ENCODE measurements at places on chromosomes 5 and 9.

GRCh38 chr9:89532478-89532877 is 34.6 kb upstream of the SEMA4D start:
- no peak for DNase-seq

GRCh38 chr5:66144834-66145390 is 812 bp downstream of the SREK1 start:
- DNase-seq, result no peak

DNA sequence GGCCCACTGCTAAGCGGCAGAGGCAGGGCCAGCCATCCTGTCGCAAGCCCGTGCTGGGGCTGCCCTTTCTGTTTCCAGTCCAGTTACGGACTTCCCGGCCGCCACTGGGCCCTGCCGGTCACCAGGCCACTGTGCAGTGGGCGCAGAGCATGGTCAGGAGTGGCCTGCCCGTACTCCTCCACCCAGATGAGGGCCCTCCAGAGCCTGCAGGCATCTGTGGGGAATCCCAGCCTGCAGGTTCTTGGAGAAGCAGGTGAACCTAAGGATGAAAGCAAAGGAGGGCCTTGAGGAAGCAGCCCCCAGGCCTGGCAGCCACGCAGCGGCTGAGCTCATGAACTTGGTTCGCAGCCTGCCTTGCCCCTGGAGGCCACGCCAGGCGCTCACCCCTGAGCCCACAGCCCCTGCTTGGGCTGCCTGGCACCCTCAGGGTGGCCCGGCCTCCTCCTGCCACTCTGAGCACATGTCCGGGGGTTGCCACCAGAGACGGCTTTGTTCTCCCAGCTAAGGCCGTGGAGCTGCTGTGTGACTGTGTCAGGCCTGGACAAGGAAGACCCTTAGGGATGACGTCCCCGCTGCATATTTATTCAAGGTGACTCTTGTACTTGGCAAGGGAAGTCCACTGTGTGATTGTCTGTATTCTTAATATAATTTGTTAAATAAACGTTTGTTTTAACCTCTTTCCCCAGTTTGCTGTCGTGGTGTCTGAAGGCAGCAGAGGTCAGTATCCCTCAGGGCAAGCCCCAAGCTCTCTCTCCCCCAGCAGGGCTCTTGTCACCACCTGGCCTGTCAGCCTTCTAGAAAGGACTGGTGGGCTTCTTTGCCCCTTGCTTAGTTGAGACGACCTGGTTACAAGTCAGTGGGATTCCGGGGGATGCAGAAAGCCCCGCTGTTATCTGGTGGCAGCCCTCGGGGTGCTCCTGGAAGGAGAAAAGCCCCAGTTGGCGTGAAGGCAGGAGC is 107.1 kb upstream of the LMX1B start:
- DNase-seq, result peak; percentile 19

- DNase-seq, result no peak
Measured at GRCh38 chr9:114061292-114061691, 16.8 kb downstream of the AMBP start.

DNA sequence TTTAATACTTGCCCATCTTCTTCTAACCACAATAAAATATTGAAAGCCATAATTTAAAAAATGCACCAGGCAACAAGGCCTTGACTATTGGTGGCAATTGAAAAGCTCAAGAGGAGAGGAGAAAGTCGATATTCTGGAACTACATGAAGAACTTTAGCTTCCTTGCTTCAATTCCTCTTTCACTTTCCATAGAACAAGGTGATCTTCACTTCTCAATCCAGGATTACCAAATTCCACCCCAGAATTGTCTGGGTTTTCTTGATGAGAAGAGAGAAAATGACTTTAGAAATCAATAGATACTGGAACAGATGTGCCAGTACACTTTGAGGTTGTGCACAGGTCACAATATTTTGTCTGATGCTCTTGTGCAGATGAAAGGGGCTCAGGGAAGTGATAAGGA is 52.2 kb downstream of the PTCD2 start:
- no peak for DNase-seq

- no peak for DNase-seq
Measured at GRCh38 chr5:123819833-123820232, 307.9 kb downstream of the CSNK1G3 start.

- no peak for DNase-seq
Measured at GRCh38 chr9:129449066-129449465, 171.8 kb downstream of the C9orf50 start.

DNA sequence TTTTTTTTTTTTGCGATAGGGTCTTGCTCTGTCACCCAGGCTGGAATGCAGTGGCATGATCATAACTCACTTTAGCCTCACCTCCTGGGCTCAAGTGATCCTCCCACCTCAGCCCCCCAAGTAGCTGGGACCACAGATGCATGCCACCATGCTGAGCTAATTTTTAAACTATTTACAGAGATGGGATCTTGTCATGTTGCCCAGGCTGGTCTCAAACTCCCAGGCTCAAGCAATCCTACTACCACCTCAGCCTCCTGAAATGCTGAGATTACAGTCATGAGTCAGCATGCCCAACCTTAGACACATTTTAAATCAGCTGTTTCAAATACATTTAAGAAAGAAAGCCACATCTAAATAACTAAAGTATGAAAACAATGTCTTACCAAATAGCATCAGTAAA is 439.0 kb downstream of the EBF1 start:
- no peak for DNase-seq

DNA sequence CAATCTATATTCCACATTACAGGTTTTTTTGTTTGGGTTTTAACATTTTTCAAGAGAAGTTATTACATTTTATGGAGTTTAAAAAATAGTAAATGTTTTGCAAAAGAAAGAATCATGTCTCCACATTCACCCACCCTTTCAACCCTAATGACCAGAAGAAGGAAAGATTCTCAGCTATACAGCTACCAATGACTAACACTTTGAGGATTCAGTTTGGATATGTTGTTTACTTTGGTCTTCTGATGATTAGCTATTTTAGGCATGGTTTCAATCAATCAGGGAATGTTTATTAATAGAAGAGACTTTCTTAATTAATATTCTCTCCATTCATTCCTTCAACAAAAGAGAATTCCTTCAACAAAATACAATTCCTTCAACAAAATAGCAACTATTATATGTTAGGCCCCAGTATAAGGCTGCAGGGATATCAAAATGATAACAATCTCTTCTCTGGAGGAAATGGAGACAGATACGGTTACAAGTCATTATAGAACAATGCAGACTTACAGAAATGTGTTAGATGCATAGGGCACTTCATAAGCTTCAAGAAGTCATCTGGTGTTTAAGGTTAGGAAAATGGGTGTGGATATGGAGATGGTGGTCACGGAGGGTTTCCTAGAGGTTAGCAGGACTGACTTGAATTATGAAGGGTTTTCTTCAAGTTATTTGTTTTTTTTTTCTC is 9.3 kb upstream of the NR3C1 start:
- no peak for DNase-seq

DNA sequence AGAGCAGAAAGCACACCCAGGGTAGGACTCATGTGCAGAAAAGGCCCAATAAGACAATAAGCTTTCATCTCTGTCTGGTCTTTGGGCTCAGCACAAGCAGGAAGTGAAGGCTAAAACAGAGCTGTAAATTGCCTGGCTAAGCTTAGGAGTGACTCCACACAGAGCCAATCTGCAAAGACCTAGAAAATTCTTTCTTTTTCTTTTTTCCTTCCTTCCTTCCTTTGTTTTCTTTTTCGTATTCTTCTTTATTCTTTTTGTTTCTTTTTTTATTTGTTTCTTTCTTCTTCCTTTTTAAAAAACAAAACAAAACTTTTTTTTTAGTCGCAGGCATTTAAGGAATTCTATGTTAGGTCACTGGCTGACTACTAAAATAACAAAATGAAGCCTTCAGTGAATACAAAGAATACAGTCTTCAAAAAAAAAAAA is 12.2 kb downstream of the SLC35A4 start:
- DNase-seq, result no peak
